Aorta (tissue), 5 donors: ENCODE measurements at places on chromosomes 11 and 22.
A peak's percentile ranks its signal among the peaks of the same experiment; 100 is the strongest.

DNA sequence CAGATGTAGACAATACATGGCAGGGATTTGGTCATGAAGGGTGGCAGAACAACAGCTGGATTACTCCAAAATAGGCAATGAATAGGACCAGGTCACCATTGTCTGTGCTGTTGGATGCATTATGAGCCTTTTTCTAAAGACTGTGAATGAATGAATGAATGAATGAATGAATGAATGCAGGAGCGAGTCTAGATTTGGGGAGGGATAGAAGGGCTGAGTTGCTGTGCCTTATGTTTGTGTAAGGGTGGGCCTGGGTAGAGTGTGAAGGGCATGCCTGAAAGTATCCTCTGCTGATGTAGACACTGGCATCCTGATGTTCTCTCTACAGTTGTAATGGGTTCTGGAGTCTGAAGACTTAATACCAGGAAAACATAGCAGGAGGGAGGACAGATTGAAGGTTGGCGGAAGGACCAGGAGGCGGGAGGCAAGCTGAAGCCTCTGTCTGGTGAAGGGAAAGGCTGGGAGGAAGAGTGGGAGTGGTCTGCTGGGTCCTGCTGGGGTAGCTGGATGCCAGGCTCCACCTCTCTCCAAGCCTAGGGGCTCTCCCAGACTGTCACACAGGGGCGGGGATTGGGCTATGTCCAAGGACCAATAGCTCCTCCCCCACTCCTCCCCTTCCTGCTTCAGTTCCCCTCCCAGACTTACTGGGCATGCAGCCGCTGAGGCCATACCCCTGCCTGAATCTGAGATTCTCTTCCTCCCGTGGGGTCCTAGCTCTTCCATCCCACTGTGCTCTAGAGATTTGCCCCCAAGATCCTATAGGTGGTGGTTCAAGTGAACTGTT lies 4.8 kb downstream of the TRIM3 start:
- DNase-seq = peak; percentile 96

GRCh38 chr22:17980638-17981051 lies 43.7 kb downstream of the MICAL3 start:
- no peak for DNase-seq

GRCh38 chr11:8917157-8917825 lies 6.3 kb downstream of the AKIP1 start:
- peak; percentile 67 for DNase-seq

DNA sequence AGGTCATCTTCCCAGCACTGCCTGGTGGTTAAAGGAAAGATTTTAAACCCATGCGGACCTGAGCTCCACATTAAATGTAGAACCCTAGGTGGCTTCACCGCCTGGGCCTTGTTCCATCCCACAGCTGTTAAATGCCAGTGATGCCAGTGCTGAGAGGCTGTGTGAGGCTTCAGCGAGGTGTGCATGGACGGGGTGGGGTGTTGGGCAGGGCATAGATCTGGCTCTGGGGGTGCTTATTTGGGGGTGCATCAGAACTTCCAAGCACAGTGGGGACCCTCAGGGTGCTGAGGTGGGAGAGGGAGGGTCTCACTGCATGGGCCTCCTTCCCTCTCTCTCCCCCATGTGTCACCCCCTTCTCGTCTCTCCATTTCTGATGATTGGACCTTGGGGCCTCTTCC lies 90.1 kb upstream of the B3GAT1 start:
- DNase-seq = no peak

DNA sequence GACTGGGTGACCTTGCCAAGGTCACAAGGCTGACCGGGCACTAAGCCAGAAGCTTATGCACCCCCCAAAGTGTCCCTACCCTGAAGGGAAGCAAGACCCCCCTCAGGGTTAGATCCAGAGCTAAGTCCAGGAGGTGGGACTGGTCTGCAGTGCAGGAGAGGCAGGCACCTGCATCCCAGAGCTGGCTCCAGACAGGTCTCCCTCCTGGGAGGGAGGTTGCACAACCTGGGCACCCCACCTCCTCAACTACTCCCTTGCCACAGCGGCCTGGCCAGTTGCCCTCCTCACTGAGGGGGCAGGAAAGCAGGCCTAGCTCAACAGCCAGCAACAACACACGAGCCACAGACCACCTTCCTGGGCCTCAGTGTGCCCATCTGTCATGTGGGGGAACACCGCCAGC lies 75.0 kb upstream of the TCF20 start:
- no peak for DNase-seq

GRCh38 chr11:63945477-63946163 lies 6.8 kb downstream of the NAA40 start:
- peak; percentile 90 for DNase-seq

- no peak for DNase-seq
Measured at GRCh38 chr11:76252631-76253070, 46.3 kb upstream of the WNT11 start.

DNA sequence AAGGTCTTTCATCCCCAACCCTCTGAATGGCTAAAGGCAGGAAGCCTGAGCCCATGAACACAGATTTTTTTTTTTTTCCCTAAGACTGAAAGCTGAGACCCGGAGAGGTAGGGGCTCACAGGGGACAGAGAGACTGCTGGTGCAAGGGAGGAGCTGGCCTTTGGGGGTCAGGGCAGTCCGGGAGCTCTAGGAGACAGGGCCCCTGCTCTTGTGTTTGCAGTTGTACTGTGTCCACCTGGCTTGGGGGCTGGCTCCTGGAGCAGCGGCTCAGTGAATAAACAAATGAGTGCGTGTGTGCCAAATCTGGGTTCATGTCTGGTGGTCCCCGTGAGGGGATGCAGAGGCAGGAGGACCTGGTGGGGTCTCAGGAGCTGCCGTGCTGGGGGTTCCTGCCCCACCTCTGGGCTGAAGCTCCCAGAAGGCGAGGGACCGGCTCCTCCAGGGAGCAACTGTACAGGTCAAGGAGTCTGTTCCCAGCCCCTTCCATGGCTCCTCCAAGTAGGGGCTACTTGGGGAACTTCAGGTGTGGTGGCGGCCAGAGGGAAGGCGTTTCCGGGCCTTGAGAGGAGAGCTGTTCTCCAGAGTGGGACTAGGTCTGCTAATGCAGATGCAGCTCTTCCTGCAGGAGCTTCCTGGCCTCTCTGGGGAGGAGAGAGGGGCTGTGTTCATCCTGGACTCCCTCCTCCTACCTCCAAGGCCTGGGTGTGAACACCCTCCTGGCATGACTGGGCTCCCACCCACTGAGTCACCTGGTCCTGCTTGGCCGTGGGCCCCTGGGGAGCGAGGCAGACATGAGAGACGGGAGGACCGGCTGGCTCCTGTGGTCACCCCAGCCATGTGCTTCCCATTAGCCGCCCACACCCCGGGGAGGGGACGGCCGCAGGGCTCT lies 57.6 kb downstream of the FBXO7 start:
- peak; percentile 88 for DNase-seq

- no peak for DNase-seq
Measured at GRCh38 chr11:114928260-114928870, 250.0 kb downstream of the NXPE2 start.

- DNase-seq = no peak
Measured at GRCh38 chr22:22870577-22871404, 16.8 kb upstream of the IGLL5 start.
